ENCODE measurements at places on chromosomes 2 and 18. TPM values are rescaled to one million over a fixed set of nuclear protein-coding genes. Genes with fewer than 3 reads are reported as not detected.

The CD207 gene
- total RNA-seq: not detected

DNA sequence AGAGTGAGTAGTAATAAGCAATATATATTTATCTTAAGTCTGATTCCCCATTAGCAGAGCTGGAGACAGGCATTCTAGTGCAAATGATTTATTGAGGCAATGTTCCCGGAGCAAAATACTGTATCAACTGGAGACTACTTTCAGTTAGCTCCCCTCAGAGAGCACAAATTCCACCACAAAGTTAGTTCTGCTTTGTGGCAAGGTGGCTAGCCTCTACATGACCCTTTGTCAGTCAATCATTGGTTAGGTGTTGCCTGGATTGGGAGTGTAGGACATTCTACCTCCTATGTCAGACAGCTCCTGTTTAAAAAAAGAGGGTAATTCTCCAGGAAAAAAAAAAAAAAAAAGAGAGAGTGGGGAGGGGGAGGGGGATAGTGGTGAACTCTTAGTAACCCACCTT, 402.2 kb downstream of the NR4A2 start:
- H3K4me1 ChIP-seq: no peaks in the 10 kb centered on the region
- no peak for DNase-seq
- no peak overlapping the region for H3K4me3 ChIP-seq
- H3K27me3 ChIP-seq: no peaks in the 10 kb centered on the region
- H3K27ac ChIP-seq: no peak overlapping the region

DNA sequence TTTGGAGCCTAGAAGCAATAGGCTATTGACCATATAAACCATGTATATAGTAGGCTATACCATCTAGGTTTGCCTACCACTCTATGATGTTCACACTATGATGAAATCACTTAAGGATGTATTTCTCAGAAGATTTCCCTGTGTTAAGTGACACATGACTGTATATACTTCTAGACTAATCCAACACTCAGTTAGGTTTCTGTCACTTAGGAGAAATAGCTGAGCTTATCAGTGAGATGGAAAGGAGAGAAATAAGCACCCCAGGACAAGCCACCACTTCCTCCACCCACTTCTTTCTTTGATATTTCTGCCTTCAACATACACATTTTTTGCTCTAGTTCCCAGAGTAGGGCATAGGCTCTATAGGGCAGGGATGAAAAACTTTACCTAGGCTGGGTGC, 7.8 kb downstream of the PECR start:
- no peaks in the 10 kb centered on the region for H3K27me3 ChIP-seq
- no peak for DNase-seq
- no peak overlapping the region for H3K4me3 ChIP-seq
- peaks cover 20% of the 10 kb centered on the region for H3K4me1 ChIP-seq
- peaks cover 28% of the 10 kb centered on the region for H3K36me3 ChIP-seq
- H3K27ac ChIP-seq: no peak overlapping the region

DNA sequence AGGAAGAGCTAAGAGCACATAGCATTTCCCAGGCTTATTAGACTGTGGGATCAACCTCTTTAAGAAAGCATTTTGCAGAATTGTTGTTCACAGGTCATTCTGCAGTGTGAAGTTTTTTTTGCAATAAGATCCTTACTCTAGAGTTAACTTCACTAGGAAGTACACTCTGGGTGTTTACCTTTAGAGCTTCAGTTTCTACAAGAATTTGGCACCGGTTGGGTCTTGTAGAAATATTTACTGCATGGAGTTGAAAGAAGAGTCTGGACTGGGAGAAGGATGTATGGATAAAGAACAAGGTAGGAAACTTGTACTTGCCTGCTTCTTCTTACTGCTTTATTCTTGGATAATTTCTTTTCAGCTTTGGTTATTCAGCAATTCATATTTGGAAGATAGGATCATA, 944.9 kb upstream of the GYPC start:
- H3K4me1 ChIP-seq: no peaks in the 10 kb centered on the region
- DNase-seq: no peak
- H3K27ac ChIP-seq: no peak overlapping the region
- H3K27me3 ChIP-seq: no peaks in the 10 kb centered on the region
- H3K36me3 ChIP-seq: no peaks in the 10 kb centered on the region

DNA sequence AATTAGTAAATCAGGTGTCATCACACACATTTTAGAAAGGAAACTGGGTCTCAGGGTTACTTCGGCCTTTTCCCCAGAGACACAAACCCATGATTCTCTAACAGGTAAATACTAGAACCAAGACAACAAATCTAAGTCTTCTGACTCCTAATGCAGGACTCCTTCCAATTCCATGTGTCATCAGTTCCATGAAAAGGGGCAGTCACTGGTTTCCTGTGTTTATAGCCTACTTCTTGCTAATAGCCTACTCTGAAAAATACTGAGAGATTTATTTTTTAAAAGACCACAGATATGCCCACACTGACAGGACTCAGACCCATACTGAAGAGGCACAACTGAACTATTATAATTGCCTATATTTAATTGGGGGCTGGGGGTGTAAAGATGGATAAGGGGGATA, 33.0 kb downstream of the RAB1A start:
- DNase-seq: no peak
- peaks cover 6% of the 10 kb centered on the region for H3K4me1 ChIP-seq
- no peak overlapping the region for H3K4me3 ChIP-seq
- no peaks in the 10 kb centered on the region for H3K27me3 ChIP-seq
- H3K36me3 ChIP-seq: peaks cover 72% of the 10 kb centered on the region
- H3K27ac ChIP-seq: no peak overlapping the region

- no peak for DNase-seq
- H3K4me1 ChIP-seq: no peaks in the 10 kb centered on the region
- no peak overlapping the region for H3K4me3 ChIP-seq
- no peaks in the 10 kb centered on the region for H3K36me3 ChIP-seq
- H3K27me3 ChIP-seq: peaks cover 15% of the 10 kb centered on the region
These were observed 15.8 kb upstream of the RTTN start for GRCh38 chr18:70221156-70221914.

DNA sequence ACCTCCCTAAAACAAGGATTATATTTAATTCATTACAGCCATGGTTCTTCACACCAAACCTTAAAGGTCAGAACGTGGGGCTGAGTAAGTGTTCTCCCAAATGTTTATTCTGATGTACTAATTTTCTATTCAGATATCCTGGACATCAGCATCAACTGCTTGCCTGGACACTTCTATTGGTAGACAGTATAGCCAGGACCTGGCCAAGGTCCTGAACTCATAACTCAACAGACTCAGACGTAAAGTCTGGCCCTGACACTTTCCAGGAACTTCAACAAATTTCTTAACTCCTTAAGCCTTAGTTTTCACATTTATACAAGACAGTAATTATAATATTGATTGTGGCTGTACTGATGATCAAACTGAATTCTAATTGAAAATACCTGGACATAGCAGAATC, 89.1 kb downstream of the AKAIN1 start:
- H3K4me3 ChIP-seq: no peak overlapping the region
- no peak overlapping the region for H3K27ac ChIP-seq
- H3K36me3 ChIP-seq: no peaks in the 10 kb centered on the region
- DNase-seq: no peak
- H3K4me1 ChIP-seq: no peaks in the 10 kb centered on the region
- H3K27me3 ChIP-seq: no peaks in the 10 kb centered on the region
